T-helper 1 cell (primary cell): ENCODE measurements at places on chromosomes 12 and 14.

DNA sequence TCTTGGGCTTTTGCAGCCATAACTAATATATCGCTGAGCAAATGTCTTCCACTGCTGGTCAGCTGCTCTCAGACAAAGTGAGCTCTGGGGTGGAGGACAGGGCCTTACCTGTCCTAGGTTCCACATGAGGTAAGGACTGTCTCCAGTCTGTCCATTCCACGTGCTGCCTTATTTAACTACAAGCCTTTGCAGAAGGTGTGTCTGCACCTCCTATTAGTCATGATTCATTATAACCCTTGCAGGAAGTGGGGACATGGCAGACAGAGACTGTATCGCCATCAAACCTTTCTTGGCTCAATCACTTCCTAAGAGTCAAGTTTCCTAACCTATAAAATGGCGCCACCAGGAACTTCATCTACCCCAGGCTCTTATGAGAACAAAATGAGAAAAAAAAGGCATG, 46.9 kb downstream of the SLC25A47 start:
- DNase-seq, result no peak

DNA sequence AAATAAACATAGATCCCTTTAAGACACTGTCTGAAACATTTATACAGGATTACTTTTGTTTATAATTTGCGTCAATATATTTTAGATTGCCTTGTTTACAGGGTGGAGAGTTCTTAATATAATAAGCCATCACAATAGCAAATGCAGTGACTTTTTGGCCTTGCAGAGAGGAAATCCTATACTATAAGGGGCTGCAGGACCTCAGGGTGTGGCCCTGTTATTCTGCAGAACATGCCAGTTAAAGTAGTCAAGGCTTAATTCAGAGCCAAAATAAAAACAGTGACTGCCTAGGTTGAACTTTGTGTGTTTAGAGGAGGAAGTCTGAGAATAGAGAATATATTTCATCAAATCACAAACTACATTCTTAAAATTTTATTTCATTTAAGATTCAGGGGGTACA, 381.6 kb downstream of the DUSP6 start:
- DNase-seq, result no peak

DNA sequence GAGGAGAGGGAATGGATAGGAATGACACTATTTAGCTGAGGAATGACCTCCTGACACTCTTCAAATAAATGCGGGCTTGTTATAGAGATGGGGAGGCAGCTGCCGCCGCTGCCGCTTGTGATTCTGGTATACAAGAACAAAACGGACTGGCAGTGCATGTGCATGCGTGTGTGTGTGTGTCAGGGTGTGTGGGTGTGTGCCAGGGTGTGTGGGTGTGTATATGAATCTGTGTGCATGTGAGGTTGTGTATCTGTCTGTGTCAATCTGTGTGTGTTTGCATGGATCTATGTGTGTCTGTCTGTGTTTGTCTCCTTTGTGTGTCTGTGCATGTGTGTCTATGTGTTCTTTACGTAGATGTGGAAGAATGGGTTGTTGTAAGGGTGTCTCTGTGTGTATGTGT, 26.0 kb upstream of the LHX5 start:
- DNase-seq, result no peak

- DNase-seq, result no peak
Observed at GRCh38 chr14:81533212-81533535, 479 bp downstream of the SEL1L start.

DNA sequence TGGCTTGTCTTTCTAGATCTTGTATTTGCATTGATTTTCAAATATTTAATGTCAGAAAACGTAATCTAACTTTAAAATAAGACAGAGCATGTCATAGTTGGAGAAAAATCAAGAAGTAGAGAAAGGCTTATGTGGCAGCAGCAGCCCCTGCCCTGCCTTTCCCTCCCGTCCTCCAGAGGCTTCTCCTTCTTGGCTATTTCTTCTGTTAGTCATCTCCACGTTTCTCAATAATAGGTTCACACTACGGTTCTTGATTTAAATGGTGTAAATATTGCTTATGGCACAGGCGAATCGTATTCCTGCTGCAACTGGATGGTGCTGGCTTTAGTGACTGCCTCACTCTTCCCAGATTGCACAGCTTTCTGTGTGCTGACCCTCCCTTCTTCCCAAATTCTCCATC, 42.8 kb downstream of the SLC8B1 start:
- no peak for DNase-seq

GRCh38 chr12:104285740-104286515, 17.6 kb upstream of the EID3 start:
- DNase-seq, result no peak

DNA sequence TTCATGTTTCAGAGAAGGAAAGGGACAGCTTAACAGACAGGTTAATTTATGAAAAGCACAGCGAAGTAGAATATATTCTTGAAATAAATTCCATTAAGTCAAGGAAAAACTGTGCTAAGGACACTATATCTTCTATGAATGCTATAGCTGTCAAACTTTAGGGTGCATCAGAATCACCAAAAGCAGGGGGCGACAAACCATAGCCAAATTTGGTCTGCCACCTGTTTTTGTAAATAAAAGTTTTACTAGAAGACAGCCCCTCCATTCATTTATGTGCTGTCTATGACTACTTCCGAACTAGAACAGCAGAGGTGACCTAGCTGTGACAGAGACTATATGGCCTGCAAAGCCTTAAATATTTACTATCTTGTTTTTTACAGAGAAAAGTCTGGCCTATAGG, 25.9 kb downstream of the PPP4R3A start:
- DNase-seq, result no peak

DNA sequence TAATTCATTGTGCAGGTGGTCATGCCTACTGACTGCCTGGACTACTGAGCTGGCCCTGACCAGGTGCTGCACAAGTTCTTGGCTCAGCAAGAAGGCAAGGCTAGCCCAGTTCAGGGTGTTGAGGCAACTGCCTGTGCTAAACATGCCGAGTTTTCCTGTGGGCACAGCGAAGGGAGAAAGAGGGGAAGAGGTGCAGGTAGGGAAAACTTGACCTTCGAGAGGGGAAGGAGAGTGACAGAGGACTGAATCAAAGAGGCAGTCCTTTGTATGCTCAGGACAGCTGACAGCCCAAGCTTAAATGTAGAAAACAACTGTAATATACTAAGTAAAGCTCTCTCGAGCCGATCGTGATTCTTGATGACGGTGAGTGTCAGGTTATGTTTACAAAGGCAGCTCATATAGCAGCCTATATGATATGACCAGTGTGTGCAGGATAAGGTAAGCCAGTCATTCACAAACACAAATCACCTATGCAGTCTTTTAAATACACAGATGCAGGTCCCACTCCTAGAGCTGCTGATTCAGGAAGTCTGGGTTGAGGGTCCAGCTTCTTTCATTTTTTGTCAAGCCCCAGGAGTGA, 2.6 kb downstream of the IRAK3 start:
- DNase-seq, result no peak

DNA sequence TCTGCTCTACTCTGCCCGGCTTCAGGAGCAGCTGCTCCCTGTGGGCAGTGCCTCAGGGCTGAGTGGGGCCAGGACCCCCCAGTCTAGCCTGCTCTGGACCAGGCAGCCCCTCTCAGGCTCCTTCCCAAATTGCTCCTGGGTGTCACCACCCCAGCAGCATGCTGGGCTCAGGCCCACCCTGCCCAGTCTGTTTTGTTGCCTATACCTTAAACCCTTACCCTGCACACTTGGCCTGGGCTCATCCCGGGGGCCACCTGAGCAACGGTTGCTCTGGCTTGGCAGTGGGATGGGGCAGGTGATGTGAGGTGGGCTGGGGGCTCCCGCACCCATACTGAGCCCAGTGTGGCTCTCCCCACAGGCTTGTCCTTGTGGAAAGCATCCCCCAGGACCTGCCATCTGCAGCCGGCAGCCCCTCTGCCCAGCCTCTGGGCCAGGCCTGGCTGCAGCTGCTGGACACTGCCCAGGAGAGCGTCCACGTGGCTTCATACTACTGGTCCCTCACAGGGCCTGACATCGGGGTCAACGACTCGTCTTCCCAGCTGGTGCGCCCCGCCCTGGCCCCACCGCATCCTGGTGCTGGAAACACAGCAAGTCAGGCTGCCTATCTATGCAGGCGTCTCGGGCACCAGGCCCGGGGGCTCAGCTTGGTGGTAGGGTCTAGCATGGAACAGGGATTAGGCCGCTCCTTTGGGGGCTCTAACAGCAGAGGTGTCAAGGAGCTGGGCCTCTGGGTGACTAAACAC, 3.9 kb downstream of the PLD4 start:
- no peak for DNase-seq

DNA sequence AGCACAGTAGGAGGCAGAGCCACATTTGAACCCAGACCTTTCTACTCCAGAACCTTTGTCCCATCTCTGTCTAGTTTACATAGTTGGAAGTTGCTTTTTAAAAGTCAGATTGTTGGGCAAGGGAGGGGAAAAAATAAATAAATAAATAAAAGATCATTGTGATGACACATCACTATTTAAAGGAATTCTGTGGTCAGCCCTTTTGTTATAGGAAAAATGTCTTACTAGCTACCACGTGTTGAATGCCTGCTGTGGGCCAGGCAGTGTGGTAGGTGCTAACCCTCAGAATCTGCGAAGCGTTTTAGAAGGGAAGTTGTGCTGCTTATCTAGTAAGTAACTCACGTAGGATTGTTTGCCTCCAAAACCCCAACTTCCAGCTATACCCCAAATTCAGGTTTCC, 62.3 kb downstream of the BHLHE41 start:
- no peak for DNase-seq

GRCh38 chr14:24508155-24508840, at the start of gene CMA1:
CMA1 (minus strand) TSS chr14:24508265; CDS start chr14:24508235, 30 bp downstream.
- no peak for DNase-seq

DNA sequence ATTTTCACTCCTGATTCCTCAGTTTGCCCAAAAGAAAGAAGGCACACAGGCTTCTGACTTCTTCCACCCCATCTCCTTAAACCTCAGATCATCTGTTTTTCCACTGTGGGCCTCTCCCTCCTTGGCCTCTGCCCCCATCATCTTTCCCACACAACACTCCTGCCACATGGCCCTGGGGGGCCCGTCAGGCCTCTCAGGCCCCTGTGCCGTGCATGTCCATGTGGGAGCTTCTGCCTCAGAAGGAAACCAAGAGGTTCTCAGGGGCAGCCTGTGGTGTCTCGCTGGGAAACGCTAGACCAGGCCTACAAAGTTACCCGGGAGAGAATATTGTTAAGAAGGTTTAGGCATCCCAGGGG, 8.0 kb downstream of the KLHL33 start:
- DNase-seq, result no peak

GRCh38 chr14:105888784-105889665, 362.6 kb downstream of the TMEM121 start:
- DNase-seq, result peak; percentile 1

- DNase-seq, result no peak
Observed at GRCh38 chr14:78758333-78758732, 588.2 kb downstream of the NRXN3 start.

DNA sequence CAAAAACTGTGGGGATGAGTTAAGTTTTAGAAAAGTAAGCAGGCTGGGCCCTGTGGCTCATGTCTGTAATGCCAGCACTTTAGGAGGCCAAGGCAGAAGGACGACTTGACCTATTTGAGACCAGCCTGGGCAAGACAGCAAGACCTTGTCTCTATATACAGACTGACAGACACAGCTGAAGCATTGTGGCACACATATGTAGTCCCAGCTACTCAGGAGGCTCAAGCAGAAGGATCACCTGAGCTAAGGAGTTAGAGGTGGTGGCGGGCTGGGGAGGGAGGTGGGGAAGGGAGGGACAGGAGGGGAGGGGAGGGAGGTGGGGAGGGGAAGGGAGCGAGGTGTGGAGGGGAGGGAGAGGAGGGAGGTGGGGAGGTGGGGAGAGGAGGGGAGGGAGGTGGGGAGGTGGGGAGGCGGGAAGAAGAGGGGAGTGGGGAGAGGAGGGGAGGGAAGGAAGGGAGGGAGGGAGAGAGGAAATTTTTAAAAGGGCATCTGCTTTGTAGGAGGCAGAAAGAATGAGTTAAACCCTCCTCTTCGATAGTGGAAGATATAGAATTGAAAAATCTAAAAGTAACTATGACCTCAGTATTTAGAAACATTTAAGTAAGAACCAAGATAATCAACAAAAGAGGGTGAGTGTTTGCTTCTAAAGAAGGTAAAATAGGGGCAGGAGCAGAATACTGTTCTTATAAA, 30.9 kb downstream of the MED13L start:
- no peak for DNase-seq
